ENCODE measurements at places on chromosomes 3 and 15.

DNA sequence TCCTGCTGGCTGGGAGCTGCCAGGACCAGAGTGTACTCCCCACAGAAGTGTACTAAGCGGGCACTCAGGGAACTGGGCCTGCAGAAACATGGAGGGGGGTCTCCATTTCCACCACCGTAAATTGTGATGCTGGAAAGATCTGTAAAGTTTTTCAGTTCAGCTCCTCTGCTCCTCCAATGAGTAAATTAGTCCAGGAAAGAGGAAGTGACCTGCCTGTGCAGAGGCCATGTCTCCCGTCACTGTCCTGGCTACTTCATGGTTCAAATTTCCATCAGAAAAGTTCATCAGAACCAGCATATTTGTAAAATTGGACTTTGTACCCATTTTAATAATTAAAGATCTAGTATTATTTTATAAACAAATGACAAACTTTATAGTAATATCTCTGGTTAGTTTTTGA lies 226.7 kb upstream of the THBS1 start:
- DNase-seq, result no peak

DNA sequence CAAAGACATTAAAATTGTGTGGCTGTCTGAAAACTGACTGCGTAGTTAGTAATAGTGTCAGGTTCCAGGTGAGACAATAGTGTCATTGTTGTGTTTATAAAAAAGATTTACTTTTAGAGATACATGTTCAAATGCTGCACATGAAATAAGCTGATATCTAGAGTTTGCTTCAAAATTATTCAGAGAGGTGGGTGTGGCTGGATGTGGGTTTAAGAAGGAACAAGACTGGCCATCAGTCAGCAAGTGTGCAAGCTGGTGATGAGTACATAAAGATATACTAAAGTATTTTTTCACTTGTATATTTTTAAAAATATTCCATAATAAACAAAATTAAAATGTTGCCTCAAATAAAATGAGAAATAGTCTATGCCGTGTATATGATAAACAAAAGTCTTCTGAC lies 190.6 kb downstream of the ARRDC4 start:
- DNase-seq, result no peak

DNA sequence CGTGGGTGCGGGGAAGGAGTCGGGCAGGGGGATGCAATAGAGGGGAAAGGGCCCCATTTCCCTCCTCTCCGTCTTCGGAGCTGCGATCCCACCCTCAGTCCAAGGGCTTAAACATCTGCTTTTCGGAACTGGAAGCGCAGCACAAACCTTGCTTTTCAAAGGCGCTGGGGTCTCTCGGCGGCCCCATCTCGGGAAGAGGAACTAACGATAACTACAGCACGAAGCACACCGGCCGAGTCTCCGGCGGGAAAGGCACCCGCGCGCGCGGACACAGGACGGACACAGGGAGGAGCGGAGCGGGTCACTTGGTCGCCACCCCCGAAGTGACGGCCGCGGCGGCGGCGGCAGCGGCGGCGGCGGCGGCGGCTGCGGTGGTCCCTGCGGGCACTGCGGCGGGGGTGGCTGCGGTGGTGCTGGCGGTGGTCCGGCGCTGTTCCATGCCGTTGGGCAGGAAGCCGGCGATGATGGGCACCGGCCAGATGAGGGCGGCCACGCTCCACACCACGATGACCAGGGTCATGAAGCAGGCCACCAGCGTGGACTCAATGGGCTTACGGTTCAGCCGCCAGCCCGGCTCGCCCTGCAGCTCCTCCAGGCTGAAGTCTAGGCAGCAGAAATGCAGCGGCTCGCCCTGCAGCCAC lies 1.1 kb downstream of the TMEM158 start:
- DNase-seq, result peak; percentile 31

- DNase-seq, result no peak
Observed at GRCh38 chr15:64067564-64068030, 21.3 kb upstream of the DAPK2 start.

GRCh38 chr3:44950275-44950734 lies 25.7 kb downstream of the ZDHHC3 start:
- DNase-seq, result no peak

DNA sequence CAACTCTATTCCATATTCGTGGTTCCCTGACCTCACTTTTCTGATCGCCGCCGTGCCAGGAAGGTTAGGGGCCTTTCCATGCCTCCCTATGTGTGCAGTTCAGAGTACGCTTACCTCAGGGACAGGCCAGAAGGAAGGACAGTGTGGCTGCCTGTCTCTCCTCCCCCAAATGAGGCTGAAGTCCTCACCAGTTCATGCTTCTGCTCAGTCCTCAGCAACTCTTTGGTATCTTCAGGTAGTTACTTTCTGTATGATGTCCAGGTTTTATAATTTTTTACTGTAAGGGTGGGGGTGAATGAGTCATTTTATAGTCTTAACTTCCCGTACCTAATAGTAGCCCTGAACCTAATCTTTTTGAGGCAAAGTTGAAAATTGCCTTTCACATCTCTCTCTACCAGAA lies 98.7 kb downstream of the VPS8 start:
- no peak for DNase-seq

DNA sequence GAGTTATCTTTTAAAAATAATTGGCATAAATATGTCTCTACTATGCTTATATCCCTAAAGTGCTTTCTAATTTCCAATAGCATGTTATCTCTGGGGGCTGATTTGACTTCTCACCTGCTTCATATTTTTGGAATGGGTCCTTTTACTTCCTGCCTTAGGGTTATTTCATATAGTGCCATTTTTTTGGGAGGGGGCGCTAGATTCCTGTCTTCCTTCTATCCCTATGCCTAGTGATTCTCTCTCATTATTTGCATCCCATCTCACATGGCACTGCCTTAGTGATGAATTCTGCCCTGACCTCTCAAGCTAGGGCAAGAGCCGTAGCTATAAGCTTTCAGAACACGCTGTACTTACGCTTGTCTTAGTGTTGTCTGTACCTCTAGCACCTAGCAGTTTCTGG lies 150.3 kb upstream of the SLITRK3 start:
- no peak for DNase-seq

GRCh38 chr15:88649286-88649733 lies 10.5 kb downstream of the ISG20 start:
- DNase-seq, result no peak

- DNase-seq, result no peak
Observed at GRCh38 chr3:152261329-152261728, 7.4 kb upstream of the MBNL1 start.
